ENCODE measurements at places on chromosomes 5 and 9.

DNA sequence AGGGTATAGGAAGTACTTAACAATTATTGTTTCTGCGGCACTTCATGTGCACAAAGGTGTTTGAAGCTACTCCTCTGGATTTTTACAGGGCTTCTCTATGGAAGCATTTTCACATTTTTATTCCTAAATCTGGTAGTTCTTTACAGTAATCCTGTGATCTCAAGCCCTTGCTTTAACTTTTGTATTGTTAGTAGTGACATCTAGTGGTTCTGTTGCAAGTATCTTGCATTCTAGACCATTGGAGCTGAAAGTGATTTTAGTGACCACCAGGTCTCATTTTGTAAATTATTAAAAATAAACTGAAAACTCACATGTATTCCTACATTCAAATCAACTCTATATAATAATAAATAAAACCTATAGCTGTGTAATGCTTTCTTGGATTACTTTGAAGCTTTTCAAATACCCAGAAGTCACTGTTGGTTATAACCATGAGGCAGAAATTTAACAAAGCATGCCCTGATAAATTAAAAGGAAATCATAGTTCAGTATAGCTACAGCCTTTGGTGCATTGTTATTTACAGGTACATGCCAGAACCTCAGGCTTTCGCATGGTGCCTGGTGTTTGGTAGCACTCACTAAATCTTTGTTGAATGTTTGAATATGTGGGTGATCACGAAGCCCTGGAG is 18.9 kb downstream of the RPS23 start:
- DNase-seq: peak; percentile 16

GRCh38 chr5:73887688-73888087 is 261.7 kb downstream of the ARHGEF28 start:
- no peak for DNase-seq

DNA sequence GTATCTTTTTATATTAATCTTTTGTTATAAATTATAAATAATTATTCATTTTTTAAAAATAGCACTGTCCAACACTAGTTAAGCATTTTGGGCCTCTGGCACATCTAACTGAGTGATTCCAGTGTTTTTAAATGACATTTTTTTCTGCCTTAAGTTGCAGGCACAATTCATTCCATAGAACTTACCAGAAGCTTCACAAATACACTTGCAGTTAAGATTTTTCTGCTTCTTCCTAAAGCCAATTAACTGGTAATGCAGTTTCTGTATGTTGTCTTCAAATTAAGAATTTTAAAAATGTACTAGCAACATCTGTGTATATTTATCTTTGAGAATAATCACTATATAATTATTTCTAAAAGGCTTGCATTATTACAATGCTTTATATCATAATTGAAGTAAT is 11.2 kb upstream of the NFIB start:
- no peak for DNase-seq

GRCh38 chr5:175471628-175472027 is 6.7 kb upstream of the SFXN1 start:
- no peak for DNase-seq

- no peak for DNase-seq
Observed at GRCh38 chr5:144941-145340, 46.4 kb upstream of the LRRC14B start.

DNA sequence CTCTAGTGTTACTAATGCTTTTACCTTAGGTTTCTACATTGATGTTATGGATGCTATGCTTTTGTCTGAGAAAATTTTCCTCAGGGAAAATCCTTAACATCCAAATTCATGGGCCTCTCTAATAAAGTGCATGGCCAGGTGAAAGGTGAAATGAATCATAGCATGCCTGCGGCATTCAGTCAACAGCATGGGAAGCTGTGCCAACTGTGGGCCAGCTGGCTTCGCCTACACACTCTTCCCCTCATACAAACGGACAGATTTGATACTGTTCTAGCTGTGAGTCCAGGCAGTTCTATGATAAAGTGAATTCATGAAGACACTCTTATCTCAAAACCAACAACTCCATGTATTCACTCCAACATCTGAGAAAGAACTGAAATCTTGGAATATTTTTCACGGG is 374.1 kb downstream of the PLK2 start:
- no peak for DNase-seq

- DNase-seq: no peak
Observed at GRCh38 chr5:126948011-126948355, 82.4 kb downstream of the MARCHF3 start.

GRCh38 chr5:65722575-65723403 is 784 bp downstream of the NLN start:
- DNase-seq: peak; percentile 66

DNA sequence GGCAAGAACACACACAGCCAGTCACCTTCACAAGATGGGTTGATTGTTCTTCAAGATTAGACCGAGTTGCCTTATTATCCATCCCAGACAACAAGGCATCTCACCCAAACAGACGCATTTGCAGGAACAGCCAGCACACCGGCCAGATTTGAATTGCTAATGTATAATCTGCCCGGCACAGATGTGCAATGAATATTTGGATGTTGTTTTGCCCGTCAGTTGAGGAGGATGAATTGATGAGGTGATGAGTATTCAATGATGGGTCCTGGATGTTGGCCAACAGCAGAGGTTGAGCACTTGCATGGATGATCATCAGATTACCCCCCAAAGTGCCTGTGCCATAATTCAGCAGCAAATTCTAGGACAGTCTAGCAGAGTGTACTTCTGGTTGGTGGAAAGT is 20.1 kb downstream of the ALG2 start:
- no peak for DNase-seq

GRCh38 chr9:131096269-131097125 is at the start of gene AIF1L:
Gene AIF1L, plus strand, starts transcription at chr9:131096531. Its CDS starts 99 bp downstream, at chr9:131096630.
- DNase-seq: no peak

GRCh38 chr5:17056141-17056631 is 120.1 kb upstream of the MYO10 start:
- DNase-seq: peak; percentile 60

DNA sequence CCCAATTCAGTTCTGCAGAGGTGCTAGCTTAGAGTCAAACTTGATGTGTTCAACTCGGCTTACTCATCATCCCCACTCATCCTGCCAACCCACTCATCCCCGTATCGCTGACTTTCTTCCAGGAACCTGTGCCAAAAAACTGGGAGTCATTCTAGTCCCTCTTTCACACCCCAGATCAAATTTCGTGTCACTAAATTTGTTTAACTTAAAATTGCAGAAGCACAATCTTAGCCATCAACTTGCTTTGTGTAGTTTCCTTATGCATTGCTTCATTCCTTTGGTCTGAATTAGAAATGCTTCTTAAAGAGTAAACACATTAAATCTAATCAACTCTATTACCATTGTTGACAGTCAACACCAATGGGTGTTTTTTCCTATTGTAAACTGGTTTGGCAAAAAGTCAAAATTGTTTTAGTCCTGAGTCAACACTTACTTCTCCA is 162.4 kb downstream of the TTC39B start:
- DNase-seq: peak; percentile 64

GRCh38 chr5:150574818-150575547 is 65.5 kb upstream of the SYNPO start:
- peak; percentile 28 for DNase-seq

- DNase-seq: no peak
Observed at GRCh38 chr5:92778261-92778660, 802.8 kb downstream of the NR2F1-AS1 start.

GRCh38 chr9:76707510-76707909 is 56.7 kb upstream of the PCA3 start:
- no peak for DNase-seq

GRCh38 chr5:181207214-181207959 is 2.4 kb upstream of the TRIM7 start:
- DNase-seq: peak; percentile 93

DNA sequence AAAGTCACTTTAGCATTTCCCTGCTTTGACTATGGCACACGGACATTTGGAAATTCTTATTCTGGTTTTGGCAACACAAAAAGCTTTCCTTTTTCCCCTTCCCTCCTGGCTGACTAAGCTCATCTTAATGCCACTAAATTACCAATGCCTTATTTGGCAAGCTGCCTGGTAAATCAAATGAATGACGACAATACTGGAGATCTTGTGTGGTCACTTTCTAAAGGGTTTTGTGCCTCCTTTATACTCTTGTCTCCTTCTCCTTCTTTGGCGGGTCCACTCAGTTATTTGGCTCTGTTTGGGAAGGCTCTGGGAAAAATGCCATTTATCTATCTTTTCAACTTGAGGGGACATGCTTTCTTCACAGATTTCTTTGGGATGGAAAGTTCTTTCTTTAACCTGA is 34.9 kb downstream of the SH3GL2 start:
- DNase-seq: peak; percentile 33

Data from foreskin fibroblast (primary cell).